ENCODE measurements at places on chromosomes 5 and 9. TPM values are rescaled to one million over a fixed set of nuclear protein-coding genes. Genes with fewer than 3 reads are reported as not detected.

Gene TRIM36
- 2.0 TPM for total RNA-seq

Gene GABRA1
- not detected for total RNA-seq

Gene C9
- not detected for total RNA-seq

Gene ENHO
- 0.60 TPM for total RNA-seq

GRCh38 chr5:10660135-10660534 is 96.3 kb downstream of the ANKRD33B start:
- H3K4me3 ChIP-seq, result no peak overlapping the region
- H3K27me3 ChIP-seq, result peaks cover 6% of the 10 kb centered on the region
- H3K36me3 ChIP-seq, result no peaks in the 10 kb centered on the region
- DNase-seq, result no peak

DNA sequence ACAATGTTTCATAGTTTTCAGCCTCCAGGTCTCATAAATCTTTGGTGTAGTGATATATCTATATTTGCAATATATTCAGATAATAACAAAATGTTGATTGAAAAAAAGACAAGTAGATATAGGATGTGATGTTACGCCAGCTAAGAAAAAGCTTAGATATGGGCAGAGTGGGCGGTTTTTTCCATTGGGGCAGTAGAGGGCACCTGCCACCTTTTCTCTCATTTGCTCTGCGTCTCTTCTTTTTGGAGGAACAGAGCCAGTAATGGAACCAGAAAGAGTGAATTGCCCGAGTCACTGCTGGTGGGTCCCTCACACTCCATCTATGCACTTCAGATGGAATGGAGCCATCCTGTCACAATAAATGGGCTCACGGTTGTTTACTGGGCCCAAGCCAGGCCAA is 62.1 kb upstream of the FANCC start:
- no peak overlapping the region for H3K4me3 ChIP-seq
- no peaks in the 10 kb centered on the region for H3K36me3 ChIP-seq
- H3K27me3 ChIP-seq, result no peaks in the 10 kb centered on the region
- no peak for DNase-seq

DNA sequence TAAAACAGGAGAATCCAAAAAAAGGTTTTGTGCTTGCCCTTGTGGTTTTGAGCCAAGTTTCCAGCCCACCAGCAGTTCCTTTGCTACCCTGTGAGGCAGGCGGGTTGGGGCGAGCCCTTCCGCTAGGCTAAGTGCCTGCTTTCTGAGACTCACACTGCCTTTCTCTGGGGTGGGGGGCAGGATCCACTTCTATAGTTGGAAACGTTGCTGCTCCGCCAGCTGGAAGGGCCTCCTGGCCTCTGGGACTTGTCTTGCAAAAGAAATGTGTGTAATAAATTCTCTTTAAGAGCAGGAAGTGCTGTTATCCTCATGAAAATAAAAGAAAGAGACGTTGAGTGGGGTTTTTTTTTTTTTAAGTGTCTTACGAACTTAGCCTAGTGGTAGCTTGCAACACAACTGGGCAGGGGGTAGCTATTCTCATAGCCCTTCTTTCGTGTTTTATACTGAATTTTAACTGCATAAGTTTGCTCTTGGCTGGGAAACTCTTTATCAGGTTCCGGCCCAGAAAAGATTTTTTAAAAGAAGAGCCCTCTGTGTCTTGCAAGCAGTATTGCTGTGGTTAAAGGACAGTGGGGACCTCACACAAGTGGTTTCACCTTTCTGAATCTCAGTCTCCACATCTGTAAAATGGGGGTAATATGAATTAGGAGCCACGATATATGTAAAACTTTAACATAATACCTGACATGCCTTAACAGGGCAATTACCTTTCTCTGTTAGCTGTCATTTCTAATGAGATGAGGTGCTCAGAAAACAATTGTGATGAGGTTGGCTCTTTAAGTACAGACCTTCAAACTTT is 19.8 kb downstream of the JADE2 start:
- H3K36me3 ChIP-seq, result peaks cover 1% of the 10 kb centered on the region
- no peaks in the 10 kb centered on the region for H3K27me3 ChIP-seq
- H3K4me1 ChIP-seq, result no peaks in the 10 kb centered on the region
- H3K4me3 ChIP-seq, result no peak overlapping the region
- DNase-seq, result no peak
- H3K27ac ChIP-seq, result no peak overlapping the region

DNA sequence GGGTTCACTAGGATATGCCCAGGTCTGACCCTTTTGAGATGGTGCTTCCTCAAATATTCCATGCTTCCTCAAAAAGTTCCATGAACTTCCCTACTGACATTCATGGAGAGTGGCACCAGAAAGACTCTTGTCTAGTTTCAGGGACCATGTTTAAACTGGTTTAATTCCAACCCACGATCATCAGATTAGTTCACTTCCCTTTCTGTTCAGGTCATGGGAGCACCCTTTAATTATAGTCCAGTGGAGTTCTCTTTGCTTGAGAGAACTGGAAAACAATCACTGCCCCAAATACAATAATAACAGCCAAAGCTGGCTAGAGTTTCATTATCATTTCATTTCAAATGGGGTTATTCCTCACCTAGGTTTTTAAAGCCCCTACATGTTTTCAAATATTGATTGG is 9.7 kb upstream of the ERBIN start:
- no peak overlapping the region for H3K27ac ChIP-seq
- H3K36me3 ChIP-seq, result no peaks in the 10 kb centered on the region
- no peaks in the 10 kb centered on the region for H3K27me3 ChIP-seq
- H3K4me3 ChIP-seq, result no peak overlapping the region
- peaks cover 30% of the 10 kb centered on the region for H3K4me1 ChIP-seq

GRCh38 chr5:170603109-170603508 is 99.3 kb downstream of the KCNIP1 start:
- H3K4me3 ChIP-seq, result no peak overlapping the region
- H3K4me1 ChIP-seq, result no peaks in the 10 kb centered on the region
- DNase-seq, result no peak
- peaks cover 53% of the 10 kb centered on the region for H3K27me3 ChIP-seq
- no peak overlapping the region for H3K27ac ChIP-seq

DNA sequence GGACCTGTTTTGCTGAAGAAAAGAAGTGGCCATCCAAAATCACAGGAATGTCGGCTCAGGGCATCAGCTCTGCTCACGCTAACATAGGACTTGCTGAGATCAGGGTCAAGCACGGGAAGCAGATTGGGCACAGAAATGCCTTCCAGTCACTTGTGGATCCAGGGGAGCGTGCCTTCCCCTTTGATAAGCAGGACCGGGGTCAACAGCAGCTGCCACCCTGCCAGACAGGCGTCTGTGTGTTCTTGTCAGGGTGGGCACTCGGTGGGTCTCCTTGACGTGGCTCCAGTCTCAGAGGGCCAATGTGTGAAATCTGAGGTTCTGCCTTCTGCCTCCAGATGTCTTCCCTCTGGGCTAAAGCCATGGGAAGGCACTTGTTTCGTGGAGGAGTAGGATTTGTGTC is 313.7 kb upstream of the IRX4 start:
- DNase-seq, result no peak
- no peaks in the 10 kb centered on the region for H3K27me3 ChIP-seq
- no peaks in the 10 kb centered on the region for H3K4me1 ChIP-seq
- no peak overlapping the region for H3K27ac ChIP-seq

DNA sequence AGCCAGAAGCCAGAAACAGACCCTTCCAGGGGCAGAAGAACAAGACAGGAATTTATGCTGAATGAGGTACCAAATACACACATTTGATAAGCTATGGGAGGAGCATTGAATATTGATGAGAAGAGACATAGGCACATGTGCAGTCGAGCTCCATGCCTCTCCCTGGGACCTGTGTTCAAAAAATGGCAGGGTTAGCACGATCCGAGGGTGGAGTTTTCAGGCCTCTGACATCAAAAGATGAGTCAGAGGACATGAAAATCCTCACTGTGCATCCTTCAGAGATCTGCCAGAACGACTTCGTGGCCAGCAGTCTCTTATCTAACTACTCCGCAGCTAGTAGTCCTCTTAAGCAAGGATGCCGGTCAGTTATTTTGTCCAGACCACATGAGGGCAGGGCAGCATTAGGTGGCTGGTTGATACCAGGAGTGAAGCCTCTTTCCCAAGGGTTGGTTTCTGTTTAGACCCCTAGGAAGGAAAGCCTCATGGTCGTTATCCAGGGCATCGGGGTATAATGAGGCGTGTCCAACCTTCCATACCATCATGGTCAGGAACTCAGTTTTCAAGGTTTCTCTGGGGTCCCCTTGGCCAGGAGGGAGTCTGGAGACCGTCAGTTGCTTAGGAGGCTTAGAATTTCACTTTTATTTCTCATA is 11.6 kb upstream of the CMBL start:
- no peak overlapping the region for H3K4me3 ChIP-seq
- no peak overlapping the region for H3K27ac ChIP-seq
- H3K4me1 ChIP-seq, result peaks cover 11% of the 10 kb centered on the region
- H3K36me3 ChIP-seq, result no peaks in the 10 kb centered on the region

DNA sequence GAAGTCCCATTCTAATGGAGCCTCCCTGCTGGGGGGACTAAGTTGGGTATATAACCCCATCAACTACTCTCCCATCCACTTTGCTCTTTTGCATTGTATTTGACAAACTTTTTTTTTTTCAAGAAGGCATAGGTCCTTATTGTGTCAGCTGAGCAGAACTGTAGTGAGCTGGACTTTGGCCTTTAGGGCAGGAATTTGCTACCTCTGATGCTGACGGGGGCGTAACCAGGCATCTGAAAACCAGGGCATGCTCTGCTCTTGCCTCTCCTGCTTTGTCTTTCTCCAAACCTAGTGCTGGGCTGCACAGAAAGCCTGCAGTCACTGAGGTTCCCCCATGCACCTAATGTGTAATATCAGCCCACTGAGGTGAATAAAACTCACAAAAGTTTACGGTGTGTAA is 49.0 kb downstream of the MSX2 start:
- H3K27ac ChIP-seq, result no peak overlapping the region
- no peaks in the 10 kb centered on the region for H3K4me1 ChIP-seq
- H3K36me3 ChIP-seq, result no peaks in the 10 kb centered on the region
- no peak for DNase-seq

DNA sequence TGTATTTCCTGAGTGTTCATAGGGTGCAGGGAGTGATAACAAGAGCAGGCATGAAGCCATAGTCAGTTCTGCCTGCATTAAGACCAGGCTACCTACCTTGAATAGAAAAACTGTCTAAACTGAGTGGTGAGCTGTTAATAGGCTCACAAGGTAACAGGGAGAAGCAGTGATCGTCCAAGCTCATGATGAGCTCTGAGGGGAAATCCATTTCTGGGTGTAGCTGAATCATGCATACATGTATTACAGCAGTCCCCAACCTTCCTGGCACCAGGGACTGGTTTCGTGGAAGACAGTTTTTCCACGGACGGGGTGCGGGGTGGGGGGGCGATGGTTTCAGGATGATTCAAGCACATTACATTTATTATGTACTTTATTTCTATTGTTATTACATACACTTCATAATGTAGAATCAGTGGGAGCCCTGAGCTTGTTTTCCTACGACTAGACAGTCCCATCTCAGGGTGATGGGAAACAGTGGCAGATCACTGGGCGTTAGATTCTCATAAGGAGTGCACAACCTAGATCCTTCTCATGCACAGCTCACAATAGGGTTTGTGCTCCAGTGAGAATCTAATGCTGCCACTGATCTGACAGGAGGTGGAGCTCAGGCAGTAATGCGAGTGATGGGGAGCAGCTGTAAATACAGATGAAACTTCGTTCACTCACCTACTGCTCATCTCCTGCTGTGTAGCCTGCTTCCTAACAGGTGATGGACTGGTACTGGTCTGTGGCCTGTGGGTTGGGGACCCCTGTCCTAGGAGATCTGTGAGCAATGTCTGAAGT is 100.0 kb upstream of the IL6ST start:
- no peak overlapping the region for H3K27ac ChIP-seq
- peaks cover 66% of the 10 kb centered on the region for H3K4me1 ChIP-seq
- no peak overlapping the region for H3K4me3 ChIP-seq
- DNase-seq, result no peak

DNA sequence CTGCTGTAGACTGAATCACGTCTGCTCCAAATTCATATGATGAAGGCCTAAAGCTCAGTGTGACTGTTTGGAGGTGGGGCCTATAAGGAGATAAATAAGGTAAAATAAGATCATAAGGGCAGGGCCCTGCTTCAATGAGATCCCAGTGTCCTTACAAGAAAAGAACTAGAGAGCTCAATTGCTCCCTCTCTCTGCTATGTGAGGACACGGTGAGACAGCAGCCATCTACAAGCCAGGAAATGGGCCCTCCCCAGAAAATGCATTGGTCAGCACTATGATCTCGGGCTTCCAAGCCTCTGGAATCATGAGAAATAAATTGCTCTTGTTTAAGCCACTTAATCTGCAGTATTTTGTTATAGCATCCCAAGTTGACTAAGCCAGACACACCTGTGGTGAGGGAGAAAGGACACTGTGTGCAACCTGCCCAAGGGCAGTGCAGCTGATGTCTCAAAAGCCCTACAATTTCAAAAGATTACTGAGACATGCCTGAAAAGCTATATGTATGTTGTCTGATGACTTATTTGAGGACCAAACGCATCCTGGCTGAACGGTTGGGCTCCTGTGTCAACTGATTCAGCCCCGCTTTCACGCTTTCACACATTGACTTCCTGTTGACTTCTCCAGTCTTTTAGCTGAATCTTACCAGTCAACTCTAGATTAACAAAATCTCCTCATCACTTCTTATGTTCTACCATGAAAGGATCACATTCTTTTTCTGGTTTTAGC is 13.2 kb downstream of the GZMK start:
- H3K36me3 ChIP-seq, result no peaks in the 10 kb centered on the region
- no peaks in the 10 kb centered on the region for H3K4me1 ChIP-seq
- no peak for DNase-seq
- H3K4me3 ChIP-seq, result no peak overlapping the region
- no peaks in the 10 kb centered on the region for H3K27me3 ChIP-seq

GRCh38 chr9:89844075-89844474 is 239.3 kb downstream of the GADD45G start:
- no peaks in the 10 kb centered on the region for H3K36me3 ChIP-seq
- no peak overlapping the region for H3K27ac ChIP-seq
- no peaks in the 10 kb centered on the region for H3K4me1 ChIP-seq
- peaks cover 18% of the 10 kb centered on the region for H3K27me3 ChIP-seq
- no peak overlapping the region for H3K4me3 ChIP-seq

GRCh38 chr5:34531751-34532360 is 124.3 kb upstream of the RAI14 start:
- no peak for DNase-seq
- H3K36me3 ChIP-seq, result no peaks in the 10 kb centered on the region

GRCh38 chr5:155013526-155013925 is at the start of gene KIF4B:
Gene KIF4B, plus strand, starts transcription at chr5:155013755. Its CDS starts 105 bp downstream, at chr5:155013860.
- DNase-seq, result no peak
- peaks cover 12% of the 10 kb centered on the region for H3K4me1 ChIP-seq
- peaks cover 3% of the 10 kb centered on the region for H3K27me3 ChIP-seq

- DNase-seq, result no peak
- no peaks in the 10 kb centered on the region for H3K36me3 ChIP-seq
Measured at GRCh38 chr5:50447228-50447627, 6.1 kb upstream of the EMB start.

GRCh38 chr9:87011551-87011950 is 64.2 kb upstream of the GAS1 start:
- no peak overlapping the region for H3K27ac ChIP-seq
- DNase-seq, result no peak
- no peaks in the 10 kb centered on the region for H3K4me1 ChIP-seq

All from HepG2 (cell line).